ENCODE measurements at places on chromosomes 7 and 10.

DNA sequence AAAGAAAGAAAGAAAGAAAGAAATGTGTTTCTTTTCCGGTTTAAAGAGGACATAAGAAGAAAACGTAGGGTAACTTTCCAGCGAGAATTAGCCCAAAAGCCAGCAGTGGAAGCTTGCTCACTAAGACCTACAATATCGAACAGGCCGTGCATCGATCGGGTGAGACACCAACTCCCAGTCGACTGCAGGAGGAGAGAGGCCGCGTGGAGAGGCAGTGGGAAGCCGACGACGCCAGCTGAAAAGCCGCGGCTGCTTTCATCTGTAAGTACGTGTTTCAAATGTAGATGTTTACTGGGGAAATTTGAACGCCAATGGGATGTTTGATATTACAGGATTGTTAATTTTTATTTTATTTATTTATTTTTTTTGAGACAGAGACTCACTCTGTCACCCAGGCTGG, 28.6 kb upstream of the GIMAP8 start:
- no peak for DNase-seq

- no peak for DNase-seq
Measured at GRCh38 chr7:6162331-6162620, 110.1 kb downstream of the CYTH3 start.

DNA sequence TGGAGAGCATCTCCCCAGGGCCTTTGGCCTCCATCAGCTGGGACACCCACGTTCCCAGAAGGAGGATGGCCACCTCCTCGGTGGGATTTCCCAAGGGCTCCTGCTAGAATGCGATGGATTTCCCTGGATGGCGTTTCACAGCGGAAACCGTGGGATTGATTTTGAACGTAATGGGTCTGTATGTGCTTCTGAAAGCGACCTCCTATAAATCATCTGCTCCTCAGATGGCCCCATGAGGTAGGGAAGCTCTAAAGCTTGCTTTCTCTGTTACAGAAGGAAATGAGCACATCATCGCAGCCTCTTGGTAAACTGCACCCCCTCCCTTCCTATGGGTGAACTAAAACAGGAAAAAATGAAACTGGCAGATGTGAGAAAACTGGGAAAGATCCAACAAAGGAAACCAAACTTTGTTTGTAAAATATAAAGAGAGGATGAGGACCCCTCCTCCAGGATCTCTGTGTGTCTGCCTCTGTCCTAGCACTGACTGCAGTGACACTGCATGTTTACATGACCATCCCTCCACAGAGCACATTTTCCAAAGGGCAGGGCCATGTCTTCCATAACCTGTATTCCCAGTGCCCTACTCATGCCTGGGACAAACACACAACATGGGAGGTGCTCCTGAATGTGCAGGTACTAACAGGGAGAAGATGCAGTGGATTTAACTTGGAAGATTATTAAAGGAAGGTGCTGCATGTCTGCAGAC, 57.6 kb downstream of the LYZL1 start:
- no peak for DNase-seq

DNA sequence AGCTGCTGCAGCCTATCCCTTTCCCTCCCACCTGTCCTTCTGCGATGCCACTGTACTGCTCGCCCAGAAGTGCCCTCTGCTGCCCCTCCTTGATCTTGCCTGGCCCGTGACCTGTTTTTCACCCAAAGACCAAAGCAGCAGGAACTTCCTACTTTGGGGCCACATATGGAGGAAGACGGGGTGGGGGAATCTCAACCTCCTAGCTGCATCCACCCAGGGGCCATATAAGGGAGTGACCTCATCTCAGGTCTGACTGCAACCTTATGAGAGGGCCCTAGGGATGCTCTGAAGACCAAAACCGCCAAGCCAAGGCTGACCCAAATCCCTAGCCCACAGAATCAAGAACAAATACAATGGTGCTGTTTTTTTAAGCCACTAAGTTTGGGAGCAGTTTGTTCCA, 15.7 kb downstream of the PRKCQ start:
- no peak for DNase-seq

DNA sequence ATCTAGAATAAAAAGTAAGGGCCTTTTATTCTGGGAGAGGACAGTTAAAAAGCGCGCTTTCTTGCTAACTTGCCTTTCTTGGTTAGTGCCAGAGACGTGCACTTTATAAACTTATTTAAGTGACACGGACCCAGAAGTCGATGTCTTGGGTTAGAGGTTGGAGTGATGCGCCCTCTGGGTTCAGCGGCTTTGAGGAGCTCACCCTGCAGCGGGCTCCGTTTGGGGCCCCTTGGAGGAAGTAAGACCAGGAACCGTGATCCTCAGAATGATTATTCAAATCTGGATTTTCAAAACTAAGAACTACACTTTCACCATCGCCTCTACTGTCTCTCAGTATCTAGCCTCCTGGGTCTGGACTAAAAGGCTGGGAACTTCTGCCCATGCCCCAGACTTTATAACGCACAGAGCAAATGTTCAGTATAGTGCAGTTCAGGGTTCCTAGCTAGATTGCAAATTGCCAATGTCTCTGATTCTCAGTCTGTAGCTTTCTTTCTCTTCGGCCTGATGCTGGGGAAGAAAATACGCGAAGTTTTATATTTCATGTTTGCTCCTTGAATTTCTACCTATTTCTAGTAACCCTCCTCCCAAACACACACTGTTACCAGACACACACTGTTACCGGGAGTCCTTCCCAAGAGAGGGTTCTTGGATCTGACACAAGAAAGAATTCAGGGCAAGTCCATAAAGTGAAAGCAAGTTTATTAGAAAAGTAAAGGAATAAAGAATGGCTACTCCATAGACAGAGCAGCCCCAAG, 18.6 kb upstream of the SMO start:
- no peak for DNase-seq

DNA sequence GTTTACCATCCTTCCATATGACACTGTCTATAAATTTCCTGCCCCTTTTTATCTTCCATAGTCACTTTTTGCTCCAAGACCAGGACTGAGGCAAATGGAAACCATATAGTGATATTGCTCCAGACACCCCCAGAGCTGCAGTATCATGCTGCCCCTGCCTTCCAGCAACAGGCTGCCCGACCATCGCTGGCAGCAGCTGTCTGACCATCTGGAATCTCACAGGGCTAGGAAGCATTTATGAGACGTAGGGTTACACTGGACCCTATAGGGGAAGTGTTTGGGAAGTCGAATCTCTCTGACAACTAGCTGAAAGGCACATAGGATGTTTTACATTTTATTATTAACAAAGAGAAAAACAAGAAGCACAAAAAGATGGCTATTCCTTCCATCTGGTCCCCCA, 19.4 kb downstream of the ENO4 start:
- no peak for DNase-seq

DNA sequence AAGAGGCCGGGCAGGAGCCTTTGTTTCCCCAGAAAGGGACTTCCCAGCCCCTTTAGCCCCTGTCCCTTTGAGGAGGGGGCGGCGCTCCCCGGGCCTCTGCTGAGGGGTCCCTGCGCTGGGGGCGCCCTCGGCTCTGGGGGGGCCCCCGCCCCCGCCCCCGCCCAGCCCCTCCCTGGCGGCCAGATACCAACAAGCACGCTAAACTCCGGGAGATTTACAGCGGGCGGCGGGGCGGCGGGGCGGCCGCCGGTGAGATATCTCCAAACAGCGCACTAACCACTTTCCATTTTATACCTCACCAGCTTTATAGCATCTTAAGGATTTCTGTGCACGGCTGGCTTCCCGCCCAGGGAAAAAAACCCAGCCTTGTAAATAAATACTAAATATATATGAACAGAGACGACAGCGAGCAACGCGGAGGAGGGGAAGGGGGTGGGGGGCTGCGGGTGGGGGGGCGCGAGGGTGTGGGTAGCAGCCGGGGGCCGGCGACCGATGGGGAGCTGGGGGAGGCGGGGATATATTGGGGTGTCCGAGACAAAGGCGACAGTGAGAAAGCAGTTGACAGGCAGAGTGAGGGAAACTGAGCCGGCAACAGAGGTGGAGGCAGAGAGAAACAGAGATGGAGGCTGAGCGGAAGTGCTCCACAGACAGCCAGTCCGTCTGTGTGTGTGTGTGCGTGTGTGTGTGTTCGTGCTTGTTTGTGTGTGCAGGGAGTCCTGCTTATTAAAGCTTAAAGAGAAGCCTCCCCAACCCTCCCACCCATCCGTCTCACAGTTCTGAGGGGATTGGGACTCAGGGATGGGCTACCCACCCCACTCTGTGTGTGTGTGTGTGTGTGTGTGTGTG, 85.8 kb downstream of the HIF1AN start:
- DNase-seq: no peak

- DNase-seq: no peak
Measured at GRCh38 chr7:35988105-35988504, 164.9 kb upstream of the EEPD1 start.

DNA sequence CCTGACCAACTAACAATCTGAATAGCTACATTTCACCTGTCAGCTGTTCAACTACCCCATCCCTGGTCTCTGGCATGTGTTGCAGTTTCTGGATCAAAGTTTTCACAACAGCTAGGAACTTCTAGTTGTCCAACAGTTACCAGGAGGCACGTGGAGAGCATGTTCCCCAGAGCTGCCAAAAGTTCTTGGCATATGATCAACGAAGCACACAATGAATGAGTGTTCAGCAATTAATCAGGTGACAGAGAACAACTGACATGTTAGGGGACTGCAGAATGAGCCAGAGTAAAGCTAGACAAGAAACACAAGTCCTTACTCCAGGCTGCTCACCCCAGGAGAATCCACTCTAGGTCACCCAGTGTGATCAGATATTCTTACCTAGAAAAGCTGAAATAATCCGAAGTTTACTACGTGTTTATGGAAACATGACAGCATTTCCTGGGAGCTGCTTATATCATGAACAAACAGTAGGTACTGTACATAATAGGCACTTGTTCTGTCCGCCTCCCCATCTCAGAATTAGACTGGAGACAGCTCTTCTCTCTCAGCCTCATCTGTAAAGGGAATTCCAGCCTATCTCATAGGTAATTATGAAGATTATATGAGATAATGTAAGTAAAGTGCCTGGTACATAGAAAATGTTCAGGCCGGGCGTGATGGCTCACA, 50.6 kb downstream of the ZNF438 start:
- no peak for DNase-seq

GRCh38 chr10:62095181-62096122, 173.2 kb downstream of the RTKN2 start:
- no peak for DNase-seq

GRCh38 chr7:118110178-118110925, 73.6 kb upstream of the LSM8 start:
- DNase-seq: no peak

DNA sequence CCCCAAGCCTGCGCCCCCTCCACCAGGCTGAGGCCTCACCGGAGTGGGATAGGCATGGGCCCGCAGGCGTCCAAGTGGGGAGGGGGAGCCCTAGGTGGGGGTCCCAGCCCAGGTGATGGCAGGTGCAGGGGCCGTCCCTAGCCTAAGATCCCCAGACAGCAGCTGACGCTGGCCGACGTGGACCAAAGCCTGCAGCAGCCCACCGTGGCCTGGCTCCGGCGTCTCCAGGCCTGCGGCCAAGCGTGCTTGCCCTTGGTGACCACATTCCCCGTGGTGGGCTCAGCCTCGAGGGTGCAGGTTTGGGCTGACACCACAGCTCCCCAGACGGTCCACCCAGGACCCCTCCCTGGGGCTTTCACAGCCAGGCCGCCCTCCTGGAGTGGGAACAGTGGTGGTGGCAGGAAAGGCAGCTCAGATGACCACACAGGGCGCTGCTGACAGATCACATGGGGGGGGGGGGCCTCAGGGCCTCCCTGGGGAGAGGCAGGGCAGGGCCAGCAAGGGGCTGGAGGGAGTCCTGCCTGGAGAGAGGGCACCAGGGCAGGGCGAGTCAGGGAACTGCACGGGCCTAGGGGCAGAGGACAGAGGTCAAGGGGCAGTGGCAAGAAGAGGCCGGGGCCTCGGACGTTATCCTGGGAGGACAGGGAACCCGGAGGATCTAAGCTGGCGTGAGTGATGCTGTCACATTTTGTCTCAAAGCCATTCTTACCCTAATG, 767 bp upstream of the ADAM8 start:
- DNase-seq: no peak

- no peak for DNase-seq
Measured at GRCh38 chr7:2070151-2070763, 162.5 kb downstream of the MAD1L1 start.

GRCh38 chr7:33334349-33334748, 205.0 kb downstream of the BBS9 start:
- DNase-seq: no peak

DNA sequence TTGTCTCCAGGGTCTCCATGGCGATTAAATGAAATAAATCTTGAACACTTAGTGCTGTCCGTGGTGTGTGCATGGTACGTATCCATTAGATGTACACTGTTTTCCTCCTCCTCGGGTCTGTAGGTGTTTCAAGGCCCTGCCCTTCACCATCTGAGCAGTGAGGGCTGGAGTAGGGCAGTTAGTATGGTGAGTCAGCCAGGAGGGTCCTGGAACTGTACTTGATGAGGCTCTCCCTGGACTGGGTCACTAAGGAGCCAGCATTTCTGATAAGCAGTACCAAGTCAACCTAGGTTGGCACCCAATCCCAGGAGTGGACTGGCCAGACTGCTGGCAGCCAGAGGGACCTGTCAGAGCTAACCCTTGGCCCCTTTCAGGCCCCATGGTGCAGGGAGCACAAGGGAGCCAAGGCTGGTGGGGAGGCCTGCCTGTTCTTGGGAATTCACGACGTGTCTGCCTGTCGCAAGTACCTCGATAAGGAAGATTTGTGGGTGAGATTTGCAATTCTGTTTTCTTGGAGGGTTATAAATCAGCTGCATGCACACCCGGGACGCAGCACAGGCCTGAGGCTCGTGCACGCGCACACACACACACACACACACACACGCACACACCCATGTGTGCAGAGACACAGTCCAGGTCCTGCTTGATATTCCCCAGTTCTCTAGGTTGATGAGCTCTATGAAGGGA, 114.2 kb downstream of the ZMIZ1 start:
- DNase-seq: no peak
